HepG2 (cell line): ENCODE measurements at places on chromosomes 7 and 10.

GRCh38 chr10:122263971-122264370 lies 7.1 kb upstream of the BTBD16 start:
- peak; percentile 69 for DNase-seq

DNA sequence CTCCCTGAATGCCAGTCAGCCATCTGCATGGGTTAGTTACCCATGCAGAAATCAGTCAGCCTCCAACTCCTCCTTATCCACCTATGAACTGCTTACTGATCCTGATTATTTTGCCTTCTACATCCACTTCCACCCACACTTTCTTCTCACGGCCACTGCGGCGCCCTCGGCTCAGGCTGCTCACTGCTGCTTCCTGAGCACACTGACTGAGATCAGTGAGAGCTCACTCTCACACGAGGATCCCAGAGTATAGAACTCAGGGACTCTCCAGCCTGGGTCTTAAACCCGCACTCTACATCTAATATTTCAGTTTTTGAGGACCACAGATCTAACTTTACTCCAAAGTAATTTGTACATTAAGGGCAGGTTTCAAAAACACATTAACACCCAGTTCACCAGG lies 64.4 kb downstream of the GRB10 start:
- DNase-seq: peak; percentile 6

DNA sequence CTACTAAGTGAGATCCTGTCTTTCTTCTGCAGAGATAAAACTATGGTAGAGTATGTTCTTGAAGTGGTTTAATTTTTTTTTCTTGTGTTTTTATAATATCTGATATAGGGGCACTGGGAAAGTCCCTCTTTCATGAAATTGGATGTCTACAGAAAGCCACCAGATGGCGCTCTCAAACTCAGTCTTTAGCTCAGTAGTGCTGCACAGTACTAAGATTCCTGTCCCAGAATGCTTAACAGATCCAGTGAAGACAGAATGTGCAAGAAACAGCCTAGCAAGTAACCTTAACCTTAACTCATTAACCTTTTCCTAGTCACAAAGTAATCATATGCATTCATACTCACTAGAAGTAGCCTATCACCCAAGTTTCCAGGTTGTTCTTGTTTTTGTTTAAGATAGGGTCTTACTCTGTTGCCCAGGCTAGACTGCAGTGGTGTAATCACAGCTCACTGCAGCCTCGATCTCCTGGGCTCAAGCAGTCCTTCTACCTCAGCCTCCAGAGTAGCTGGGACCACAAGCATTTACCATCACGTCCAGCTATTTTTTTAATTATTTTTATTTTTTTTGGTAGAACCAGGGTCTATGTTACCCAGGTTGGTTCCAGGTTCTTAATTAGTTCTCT lies 56.7 kb downstream of the IDE start:
- DNase-seq: peak; percentile 66

DNA sequence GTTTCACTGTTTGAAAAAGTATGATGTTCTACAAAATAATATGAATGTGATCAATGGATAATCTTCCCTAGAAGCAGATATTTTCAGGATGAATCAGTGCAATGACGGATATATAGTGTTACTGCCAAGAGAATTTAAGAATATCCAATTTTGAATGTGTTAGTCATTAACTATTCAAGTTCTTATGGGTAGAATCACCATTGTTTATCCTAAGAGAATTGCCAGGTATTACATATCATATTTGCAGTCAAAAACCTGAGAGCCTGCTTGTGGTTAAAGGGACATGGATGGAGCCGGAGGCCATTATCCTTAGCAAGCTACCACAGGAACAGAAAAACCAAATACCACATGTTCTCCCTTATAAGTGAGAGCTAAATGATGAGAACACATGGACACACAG lies 26.9 kb downstream of the AHR start:
- no peak for DNase-seq

GRCh38 chr7:41046221-41046761 lies 656.6 kb downstream of the INHBA start:
- no peak for DNase-seq

- no peak for DNase-seq
Measured at GRCh38 chr10:32952541-32953276, 5.3 kb downstream of the ITGB1 start.

DNA sequence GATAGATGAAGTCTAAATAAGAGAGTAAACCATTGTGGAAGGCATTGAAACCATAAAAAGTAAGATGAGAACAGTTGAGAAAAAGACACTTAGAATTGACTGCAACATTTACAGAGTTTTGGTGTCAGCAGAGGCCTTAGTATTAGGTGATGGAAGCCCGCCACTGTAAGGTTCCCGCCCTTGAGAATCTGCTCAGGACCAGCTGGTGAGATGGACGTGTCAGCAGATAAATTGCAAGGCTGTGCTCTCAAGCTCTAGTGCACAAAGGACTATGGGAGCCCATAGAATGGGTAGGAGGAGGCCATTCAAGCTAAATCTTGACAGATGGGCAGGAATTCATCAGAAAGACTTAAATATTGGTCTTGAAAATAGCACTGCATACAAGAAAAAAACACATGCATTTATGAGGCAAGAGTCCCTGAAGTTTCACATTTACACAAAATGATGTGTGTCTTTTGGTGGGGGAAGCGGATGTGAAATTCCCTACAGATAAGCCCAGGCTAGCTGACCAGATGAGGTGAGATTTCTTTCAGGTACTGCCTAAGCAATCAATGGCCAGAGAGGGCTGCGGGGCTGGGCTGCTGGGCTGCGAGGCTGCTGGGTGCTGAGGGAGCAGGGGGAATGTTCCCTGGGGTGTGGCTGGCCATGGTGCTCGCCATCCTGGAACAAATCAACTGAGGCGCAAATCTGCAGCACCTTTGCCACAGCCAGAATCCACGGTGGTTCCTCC lies 42.5 kb downstream of the SYPL1 start:
- DNase-seq: no peak

DNA sequence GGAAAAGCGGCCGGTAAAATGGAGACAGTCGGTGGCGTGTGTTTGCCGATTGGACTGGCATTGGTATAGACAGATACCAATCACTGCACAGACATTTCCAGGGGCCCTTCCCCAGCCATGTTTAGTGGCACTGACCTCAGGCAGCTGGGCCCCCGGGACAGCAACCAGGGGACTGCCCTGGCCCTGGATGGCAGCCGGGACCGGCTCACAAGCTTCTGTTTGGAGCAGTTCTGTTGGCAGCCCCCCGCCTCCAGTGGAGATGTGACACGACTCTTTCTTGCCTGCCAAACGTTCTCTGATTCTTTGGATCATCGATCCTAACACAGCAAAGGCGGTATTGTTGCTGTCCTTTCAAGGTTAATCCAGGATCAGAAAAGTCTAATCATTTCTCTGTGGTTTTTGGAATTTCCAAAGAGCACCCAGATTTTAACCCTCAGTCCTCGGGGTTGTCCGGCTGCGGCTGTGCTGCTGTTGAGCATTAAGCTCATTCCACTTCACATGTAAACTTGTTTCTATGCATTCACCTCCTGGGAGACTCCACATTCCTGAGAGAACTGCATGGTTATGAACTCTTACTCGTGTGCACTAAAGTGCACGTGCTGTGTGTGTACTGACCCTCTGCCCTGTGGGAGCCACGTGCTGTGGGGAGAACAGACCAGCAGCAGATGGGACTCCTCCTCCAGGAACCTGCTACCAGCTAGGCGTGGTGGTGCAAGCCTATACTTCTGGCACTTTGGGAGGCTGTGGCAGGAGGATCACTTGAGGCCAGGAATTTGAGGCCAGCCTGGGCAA lies 46.0 kb downstream of the FOXK1 start:
- no peak for DNase-seq

DNA sequence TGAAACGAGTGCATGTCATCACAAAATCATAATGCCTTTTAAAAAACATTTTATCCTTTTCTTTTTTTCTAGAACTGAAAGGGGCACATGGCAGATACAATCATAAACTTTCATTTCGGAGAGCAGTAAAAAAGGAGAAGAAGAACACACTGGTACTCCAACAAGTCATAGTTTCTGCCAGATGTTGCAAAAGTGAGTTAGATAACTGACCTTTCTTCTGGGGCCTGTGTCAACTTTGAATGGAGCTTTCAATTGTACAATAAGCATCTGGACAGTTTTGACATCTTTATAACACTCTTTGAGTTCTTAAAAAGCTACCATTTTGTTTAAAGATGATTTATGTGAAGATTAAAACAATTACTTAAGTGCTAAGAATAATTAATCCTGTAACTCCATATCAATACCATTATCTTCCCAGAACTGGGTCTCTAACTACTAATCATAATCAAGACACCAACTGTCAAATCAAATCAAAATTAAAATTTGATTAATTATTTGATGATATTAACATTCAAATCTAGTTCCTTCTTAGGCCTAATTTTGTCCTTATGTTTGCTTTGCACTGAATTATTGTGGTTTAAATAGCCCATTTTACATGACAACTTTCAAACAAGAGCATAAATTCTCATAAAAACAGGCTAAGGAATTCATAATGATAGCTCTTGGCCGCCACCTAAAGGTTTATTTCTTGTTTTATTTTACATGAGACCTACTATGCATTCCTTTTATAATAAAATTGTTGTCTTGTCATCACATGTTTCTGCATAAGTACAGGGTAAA lies 19.5 kb upstream of the ITGB8 start:
- DNase-seq: peak; percentile 25

GRCh38 chr10:28571265-28571664 lies 38.3 kb downstream of the WAC start:
- DNase-seq: peak; percentile 10

GRCh38 chr7:41773756-41774155 lies 70.9 kb upstream of the INHBA start:
- no peak for DNase-seq

GRCh38 chr7:7971308-7972040 lies 2.9 kb downstream of the GLCCI1 start:
- no peak for DNase-seq

DNA sequence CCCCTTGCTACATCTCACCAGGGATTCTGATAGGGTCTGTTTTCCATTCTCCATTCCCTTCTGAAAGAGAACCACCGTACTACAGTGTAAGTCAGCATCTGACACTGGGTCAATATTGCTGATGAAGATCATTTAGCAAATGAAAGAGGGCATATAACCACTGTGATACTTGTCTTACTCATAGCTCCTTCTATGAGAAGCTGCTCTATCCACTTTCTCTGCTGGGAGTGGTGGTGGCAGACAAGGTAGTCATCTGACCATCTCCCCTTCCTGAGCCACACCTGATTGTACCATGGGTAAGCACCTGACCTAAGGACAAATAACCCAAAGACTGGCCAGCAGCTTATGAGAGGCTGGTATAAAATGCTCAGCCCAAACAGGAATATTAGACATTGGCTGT lies 220.4 kb downstream of the DOCK4 start:
- no peak for DNase-seq

- no peak for DNase-seq
Measured at GRCh38 chr10:99375426-99375825, 46.3 kb downstream of the CNNM1 start.

DNA sequence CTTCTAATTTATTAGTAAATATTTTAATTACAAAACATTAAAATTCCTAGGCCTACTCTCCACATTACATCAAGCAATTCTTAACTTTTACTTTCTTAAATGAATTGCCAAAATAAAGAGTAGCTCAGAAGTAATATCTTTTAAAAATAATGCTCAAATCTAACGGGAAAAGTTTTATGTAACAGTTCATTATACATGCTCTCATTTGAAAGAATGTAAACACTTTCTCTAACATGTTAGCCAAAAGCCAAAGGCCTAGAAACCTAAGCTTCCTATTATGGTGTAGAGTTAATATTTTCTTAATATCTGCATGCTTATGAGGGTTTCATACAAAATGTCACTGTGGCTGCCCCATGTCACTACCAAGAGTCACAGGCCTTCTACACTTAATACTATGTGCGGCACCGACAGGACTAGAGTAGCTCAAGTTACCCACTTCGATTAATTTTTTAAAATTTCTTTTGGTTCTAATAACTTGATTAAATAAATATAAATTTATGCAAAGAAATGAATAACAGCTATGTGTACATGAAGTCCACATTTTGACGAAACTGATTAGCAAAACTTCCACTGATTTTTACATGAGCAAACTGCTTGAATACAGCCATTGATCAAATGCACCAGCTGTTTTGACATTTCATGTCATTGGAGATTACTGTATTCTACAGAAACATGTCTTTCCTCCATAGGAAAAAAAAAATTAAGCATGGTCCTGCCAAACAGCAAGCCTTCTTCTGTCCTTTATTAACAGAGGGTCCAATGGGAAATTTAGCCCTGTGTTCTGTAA lies 3.5 kb downstream of the COBL start:
- no peak for DNase-seq

DNA sequence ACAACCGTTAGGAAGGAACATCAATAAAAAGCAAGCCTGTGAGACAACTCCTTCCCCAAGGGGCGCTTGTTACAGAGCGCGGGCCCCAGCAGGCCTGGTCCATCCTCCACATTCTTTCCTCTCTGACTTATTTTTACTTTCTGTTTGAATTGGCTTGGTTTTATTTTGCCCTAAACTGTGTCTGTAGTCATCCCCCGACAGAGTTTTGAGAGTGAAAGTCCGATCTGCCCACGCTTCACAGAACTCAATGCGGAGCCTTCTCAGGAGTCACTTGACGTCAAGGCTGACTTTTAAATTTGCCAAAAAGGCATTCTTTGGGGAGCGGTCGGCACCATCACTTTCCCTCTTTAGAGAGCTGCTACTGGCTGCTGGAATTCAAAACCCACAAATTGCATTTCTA lies 150.1 kb upstream of the KLF6 start:
- no peak for DNase-seq

GRCh38 chr7:113338071-113338696 lies 219.8 kb upstream of the SMIM30 start:
- no peak for DNase-seq

DNA sequence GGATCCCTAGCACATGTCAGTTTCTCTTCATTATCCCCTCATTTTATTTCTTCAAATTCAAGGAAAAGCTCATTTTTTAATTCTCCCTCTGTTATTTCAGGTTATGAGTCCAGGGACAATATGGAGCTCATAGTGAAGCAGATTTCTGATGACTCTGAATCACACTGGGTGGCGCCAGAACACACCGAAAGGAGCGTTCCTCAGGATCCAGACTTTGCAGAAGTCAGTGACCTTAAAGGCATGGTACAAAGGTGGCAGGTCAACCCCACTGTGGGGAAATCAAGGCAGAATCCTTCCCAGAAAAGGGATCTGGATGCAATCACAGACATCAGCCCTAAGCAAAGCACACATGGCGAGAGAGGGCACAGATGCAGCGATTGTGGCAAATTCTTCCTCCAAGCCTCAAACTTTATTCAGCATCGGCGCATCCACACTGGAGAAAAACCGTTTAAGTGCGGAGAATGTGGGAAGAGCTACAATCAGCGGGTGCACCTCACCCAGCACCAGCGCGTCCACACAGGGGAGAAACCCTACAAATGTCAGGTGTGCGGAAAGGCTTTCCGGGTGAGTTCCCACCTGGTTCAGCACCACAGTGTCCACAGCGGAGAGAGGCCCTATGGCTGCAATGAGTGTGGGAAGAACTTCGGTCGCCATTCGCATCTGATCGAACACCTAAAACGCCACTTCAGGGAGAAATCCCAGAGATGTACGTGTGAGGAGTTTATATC lies 21.4 kb downstream of the ZKSCAN5 start:
- DNase-seq: no peak

GRCh38 chr10:124185084-124185483 lies 91.7 kb upstream of the CHST15 start:
- no peak for DNase-seq
